ENCODE measurements at places on chromosomes 3 and 15.

DNA sequence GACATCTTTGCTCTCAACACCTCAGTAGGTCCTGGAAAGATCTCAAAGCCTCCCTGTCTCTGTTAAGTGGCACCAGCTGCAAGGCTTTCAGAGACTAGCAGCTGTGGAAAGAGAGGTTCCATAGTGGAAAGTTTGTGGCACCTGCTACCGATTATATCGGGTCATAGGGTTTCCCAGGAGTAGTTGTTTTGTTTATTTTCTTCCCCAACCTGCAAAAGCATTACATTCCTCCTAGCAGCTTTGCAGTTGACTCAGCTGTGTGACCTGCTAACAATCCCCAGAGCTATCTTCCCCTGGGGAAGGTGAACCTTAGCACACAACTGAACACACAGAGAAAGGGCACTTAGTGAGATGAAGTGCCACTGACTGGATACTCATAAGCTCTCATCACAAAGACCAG lies 598.9 kb upstream of the GRM7 start:
- no peak for ATAC-seq

GRCh38 chr15:48989170-48989569 lies 25.5 kb upstream of the SHC4 start:
- ATAC-seq: no peak

DNA sequence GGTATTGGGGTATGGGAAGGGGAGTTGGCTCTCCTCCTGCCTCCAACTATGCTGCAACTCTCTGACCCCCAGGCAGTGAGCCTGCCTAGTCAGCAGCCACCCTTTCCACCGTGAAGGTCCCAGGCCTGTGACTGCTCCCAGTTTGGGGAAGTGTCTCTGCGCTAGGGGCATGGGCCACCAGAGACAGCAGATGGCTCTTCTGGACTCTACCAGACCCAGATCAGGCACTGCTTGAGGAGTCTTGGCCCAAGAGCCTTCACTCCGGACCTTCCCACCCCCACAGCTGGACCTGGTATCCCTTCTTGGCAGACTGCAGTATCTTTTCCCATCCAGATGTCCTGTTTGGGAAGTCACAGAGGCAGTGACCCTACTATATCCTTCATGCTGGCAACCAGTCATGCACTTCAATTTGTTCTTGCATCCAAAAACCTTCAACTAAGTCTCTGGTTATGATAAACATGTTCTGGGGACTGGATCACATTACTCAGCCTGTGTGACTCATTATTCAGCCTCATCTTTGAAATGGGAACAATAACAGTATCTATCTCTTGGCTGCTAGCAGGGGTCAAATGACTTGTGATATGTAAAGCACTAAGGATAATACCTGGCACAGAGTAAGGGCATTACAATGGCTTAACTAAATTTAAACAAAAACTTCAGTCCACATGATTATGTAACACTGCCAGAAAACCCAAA lies 62.7 kb downstream of the POMGNT2 start:
- no peak for ATAC-seq

- peak; percentile 99 for ATAC-seq
Measured at GRCh38 chr15:56365075-56365711, at the start of gene TEX9. TSS of gene TEX9 (plus strand) at chr15:56365426. CDS start at chr15:56365451, 25 bp downstream.

DNA sequence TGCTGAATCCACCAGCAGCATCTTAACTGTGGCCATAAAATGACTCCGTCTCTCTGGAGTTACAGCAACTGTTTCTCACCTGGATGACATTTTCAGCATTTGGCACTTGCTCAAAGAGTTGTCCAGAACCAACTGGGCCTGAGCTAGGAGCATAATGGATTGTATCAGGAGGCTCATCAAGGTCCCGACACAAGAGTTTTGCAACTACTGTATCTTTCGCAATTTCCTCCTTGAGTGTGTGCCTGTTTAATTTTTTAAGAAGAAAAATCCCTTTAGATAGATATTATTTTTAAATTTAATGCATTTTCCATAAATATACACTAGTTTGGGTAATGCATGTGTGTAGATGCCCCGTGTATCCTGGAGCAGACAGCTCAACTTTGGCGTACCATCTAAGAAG lies 44.3 kb upstream of the C3orf49 start:
- ATAC-seq: no peak

- ATAC-seq: no peak
Measured at GRCh38 chr3:10395671-10396070, 74.8 kb upstream of the SEC13 start.

DNA sequence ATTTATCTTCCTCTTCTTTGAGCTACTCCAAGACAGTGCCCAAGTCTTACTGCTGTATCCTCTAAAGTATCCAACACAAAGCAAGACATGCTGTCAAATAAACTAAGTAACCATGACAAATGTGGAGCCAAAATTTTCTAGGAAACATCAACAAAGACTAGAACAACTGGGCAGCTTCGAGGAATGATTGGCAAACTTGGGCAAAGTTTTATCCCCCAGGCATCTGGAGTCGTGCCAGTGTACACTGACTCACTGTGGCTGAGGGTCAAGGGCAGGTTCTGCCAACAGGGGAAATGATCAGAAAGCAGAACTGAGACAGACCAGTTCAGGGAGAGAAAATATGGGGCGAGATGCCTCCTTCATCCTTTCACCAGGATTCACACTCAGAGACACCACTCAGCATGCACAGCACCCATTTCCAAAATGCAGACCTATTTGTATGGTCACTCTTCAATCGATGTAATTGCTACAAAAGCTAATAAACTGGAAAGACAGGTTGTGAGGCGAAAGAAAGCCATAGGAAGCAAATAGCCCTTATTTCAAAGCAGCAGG lies 65.8 kb downstream of the MB21D2 start:
- peak; percentile 74 for ATAC-seq

- ATAC-seq: no peak
Measured at GRCh38 chr3:38127611-38128302, 9.2 kb downstream of the ACAA1 start.

DNA sequence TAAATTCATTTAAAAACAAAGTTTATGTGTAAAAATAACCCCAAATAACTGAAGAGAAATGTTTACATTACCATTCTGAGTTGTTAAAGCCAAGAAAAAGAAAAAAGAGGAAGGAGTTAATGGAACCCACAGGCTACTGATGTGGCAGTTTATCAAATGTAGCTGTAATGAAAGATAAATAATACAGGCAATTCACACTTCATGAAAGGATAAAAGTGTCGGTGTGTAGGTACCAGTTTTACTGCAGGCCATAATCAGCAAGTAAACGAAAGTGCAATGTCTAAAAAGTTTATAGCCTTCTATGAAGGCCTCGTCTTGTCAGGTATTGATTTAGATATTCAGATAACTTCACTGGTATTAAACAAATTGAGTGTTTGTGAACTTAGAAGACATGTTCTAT lies 164.6 kb downstream of the DPH6 start:
- no peak for ATAC-seq

GRCh38 chr3:193573403-193574191 lies 18.9 kb upstream of the ATP13A4 start:
- ATAC-seq: no peak

- no peak for ATAC-seq
Measured at GRCh38 chr3:136122006-136122405, 74.1 kb downstream of the MSL2 start.

GRCh38 chr3:101701696-101702634 lies 15.4 kb upstream of the RPL24 start:
- ATAC-seq: no peak

DNA sequence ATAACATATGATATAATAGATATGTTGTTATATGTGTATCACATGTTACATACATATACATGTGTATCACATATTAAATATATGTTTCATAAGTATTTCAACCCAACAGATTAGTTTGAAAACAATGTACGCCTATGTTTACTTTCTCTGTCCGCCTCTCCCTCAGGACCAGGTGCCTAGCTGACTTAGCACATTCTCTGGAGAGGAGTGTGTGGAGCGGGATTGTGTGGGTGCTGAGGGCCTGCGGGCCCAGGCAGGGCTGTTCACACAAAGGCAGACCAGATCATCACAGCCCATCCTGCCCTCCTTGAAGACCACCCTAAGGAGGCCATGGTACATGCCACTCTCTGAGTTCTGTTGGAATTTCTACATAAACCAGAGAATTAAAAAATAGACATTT lies 81.0 kb downstream of the PLXNA1 start:
- ATAC-seq: no peak

DNA sequence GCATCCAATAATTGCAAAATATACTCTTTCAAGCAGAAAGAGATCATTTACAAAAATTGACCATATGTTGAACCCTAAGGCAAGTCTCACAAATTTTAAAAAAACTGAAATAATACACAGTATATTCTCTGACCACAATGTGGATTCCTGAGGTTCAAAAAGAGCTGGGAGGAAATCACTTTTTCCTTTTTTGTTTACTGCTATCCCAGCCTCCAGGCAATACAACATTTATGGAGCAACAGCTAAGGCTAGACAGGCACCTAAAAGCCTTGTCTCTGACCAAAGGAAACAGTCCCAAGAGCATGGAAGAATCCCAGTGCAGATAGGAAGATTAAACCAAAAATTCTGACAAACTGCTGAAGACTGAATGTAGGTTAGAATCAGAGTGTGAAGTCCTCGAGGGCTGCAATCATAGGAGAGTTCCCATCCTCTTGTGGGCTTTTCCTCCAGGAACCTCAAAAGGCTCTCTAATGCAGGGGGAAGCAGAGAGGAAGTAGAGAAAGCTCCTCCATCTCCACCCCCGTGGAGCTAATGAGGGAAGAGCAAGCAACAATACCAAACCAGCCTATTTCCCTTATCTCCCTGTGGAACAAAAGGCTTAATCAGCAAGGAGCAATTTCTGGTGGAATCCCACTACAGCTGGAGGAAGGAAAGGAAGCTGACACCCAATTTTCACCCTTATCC lies 57.0 kb downstream of the TMCC1 start:
- no peak for ATAC-seq

GRCh38 chr15:25774871-25775270 lies 88.3 kb downstream of the ATP10A start:
- no peak for ATAC-seq

DNA sequence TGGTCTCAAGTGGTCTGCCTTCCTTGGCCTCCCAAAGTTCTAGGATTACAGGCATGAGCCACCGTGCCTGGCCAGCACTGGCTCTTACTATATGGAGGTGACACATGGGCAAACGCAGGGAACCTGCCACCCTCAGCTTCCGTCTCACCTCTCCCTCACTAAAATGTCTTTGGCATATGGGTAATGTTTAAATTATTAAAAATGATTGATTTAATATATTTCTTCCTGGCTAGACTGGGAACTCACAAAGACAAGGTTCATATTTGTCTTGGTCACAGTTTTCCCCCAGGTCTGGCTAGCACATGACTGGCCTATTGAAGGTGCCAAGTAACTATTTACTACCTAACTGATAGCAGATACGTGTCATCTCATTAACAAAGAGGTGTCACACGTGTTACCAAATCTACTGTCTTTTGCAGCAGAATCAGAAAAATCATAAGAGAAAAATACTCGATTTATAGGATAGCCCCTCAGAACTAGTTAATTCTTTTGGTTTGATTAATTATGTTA lies 48.2 kb downstream of the SYNM start:
- ATAC-seq: no peak

GRCh38 chr15:69841113-69841828 lies 256.4 kb downstream of the TLE3 start:
- ATAC-seq: peak; percentile 70

DNA sequence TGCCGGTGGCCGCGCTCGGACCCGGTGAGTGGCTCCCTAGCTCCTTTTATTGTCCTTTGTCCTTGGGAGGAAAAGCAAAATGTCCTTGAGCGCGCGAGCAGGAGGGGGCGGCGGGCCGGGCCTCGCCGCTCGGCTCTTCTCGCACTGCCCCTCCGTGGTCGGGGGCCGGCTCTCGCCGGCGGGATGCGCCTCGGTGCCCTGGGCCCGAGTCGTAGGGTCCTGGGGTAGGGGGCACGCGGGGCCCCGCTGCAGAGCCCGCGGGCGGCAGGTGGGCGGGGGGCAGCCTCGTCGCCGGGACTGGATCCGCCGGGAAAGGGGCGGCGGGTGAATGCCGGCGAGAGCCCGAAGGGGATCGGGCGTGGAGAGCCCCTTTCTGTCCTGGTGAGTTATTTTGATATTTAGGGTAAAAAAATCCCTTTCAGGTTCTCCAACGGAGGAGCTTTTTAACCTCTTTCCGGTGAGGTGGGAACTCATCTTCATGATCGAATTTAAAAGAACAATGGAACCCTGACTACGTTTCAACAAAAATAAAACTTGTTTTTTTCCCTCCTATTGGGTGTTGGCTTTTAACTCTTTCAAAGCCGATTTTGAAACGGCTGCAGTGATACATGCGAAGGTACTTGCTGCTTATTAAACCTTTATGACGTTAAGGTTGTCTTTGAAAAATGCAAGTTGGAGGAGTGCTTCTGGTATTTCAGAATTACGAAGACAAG lies 16.8 kb upstream of the CHD2 start:
- no peak for ATAC-seq

- ATAC-seq: no peak
Measured at GRCh38 chr3:14801668-14802380, 16.9 kb upstream of the FGD5 start.

- ATAC-seq: no peak
Measured at GRCh38 chr15:59378855-59379254, 6.2 kb upstream of the MYO1E start.

- no peak for ATAC-seq
Measured at GRCh38 chr3:154616298-154616697, 186.3 kb upstream of the GPR149 start.

DNA sequence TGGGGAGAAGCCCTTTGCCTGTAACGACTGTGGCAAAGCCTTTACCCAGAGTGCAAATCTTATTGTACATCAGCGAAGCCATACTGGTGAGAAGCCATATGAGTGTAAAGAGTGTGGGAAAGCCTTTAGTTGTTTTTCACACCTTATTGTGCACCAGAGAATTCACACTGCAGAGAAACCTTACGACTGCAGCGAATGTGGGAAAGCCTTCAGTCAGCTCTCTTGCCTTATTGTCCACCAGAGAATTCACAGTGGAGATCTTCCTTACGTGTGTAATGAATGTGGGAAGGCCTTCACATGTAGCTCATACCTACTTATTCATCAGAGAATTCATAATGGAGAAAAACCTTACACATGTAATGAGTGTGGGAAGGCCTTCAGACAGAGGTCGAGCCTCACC lies 10.9 kb downstream of the ZNF35 start:
- ATAC-seq: no peak

GRCh38 chr15:101525087-101525669 lies 35.7 kb upstream of the PCSK6 start:
- ATAC-seq: no peak

GRCh38 chr3:27387625-27388024 lies 18.4 kb upstream of the NEK10 start:
- ATAC-seq: no peak

GRCh38 chr3:123344175-123344906 lies 104.5 kb downstream of the ADCY5 start:
- peak; percentile 17 for ATAC-seq

Data from SK-N-SH treated with all-trans-retinoic acid at 6 μM for 48 hours (cell line).